CD4-positive, alpha-beta T cell (primary cell): ENCODE measurements at places on chromosomes 7 and 10.

DNA sequence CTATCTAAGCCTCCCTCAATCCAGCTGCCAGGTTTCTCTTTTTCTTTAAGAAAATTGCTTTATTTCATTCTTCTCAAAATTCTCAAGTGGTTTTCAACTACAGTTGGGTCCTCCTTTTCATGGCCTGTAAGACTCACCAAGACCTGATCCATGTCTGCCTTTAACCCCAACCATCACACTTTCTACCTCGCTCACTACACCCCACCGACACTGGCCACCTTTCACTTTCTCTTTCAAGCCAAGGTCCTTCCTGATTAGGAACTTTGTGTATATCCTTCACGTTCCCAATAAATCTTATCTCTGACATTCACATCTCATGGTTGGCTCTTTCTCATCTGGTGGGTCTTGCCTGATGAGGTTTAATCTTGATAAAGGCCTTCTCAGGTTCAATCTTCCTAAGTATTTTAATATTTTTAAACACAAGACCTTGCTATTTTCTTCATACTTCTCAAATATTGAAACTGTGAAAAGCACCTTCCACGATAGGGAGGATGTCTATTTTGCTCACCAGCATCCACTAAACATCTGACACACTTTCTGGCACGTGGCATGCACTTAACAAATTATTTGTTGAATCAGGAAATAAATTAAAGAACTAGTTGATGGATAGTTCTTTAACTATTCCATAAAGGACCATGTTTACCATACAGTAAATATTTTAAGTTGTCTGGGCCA lies 624.8 kb downstream of the GRID1 start:
- no peak for DNase-seq

- DNase-seq, result no peak
These were observed 118.5 kb upstream of the TMEM106B start for GRCh38 chr7:12092499-12093130.

DNA sequence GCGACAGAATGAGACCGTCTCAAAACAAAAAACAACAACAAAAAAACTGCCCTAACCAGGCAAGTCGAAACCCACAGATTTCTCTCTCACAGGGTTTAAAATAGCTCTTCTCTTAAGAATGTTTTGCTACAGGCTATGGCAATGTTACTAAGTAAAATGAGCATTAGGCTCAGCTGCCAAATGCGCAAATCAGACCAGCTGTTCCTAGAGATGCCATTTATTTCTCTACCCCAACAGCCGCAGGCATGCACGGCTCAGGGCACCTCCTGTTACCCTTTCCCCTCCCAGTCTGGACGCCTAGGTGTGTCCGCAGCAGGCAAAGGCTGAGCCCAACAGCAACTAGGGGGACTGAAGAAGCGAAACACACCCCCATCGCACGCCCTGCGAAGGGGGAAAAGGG lies 168.3 kb upstream of the MBL2 start:
- no peak for DNase-seq

GRCh38 chr10:31070025-31070424 lies 38.4 kb upstream of the ZNF438 start:
- no peak for DNase-seq

DNA sequence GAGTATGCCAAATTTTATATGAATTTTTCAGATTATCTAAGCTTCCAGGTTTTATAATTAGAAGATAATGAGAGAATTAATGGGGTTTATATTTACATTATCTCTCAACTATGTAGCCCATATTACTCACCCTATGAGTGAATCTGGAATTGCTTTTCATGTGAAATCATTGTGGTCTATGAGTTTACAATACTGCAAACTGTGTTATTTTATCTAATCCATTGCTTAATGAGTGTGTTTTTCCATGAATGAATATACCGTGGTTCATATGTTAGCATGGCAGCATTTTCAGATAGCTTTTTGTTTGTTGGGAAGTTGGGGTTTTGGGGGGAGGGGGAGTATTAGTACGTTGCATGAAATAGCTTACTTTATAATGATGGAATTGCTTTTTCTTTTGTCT lies 44.5 kb downstream of the FGFBP3 start:
- DNase-seq, result no peak

DNA sequence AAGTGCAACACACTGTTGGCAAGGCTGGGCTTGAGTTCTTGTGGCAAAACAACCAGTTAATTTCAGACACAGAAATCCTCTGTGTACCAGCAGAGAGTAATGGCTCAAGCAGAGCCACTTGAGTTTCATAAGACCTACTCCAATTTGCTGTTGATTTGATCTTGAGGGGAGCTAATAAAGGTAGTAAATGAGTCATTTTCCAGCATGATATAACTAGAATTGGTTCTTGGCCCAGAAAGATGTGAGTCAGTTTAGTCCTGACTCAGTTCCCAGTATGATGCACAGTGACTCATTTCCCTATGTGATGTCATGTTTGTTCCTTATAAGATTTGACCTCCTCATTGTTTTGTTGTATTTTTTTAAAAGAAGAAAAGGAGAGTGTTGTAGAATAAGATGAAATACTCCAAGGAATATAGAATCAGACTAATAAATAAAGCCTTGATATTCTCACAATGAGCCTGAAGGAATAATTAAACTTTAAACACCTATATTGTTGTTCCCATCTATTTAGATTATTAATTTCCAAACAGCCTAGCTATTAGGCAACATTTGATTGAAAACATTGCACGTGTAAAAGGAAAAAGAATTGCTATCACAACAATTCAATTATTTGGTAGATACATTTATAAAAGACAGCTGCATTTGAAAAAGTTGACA lies 186.2 kb downstream of the REEP3 start:
- DNase-seq, result no peak

- peak; percentile 5 for DNase-seq
These were observed 188.6 kb downstream of the ETV1 start for GRCh38 chr7:13800694-13801448.

- DNase-seq, result no peak
These were observed 178.5 kb downstream of the PTPRN2 start for GRCh38 chr7:158409120-158409519.

GRCh38 chr10:113590581-113590980 lies 37.7 kb downstream of the HABP2 start:
- no peak for DNase-seq

DNA sequence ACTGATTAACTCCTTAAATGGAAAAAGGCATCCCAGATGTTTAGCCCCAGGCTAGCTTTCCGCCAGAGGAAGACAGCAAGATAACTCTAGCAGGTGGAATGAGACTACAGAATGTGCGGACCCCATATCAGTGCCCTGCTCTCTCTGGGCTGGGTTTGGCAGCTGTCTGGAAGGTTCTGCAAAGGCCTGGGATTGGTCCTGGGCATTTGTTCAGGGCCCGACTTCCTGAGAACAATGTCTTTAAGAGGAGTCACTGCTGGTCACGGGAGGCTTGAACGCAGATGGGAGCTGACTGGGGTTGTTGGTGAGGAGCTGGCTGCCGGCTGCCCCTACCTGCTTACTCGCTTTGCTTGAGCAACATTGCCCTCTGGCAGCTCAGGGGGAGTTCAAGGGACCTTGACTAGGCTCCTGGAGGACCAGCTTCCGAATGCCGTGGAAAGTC lies 130.6 kb upstream of the BTBD16 start:
- no peak for DNase-seq

- DNase-seq, result no peak
These were observed 106.8 kb downstream of the SRPK2 start for GRCh38 chr7:105281966-105282365.

- no peak for DNase-seq
These were observed 29.4 kb downstream of the OR9A2 start for GRCh38 chr7:142997456-142997989.
